Transverse colon (tissue), 4 donors: ENCODE measurements at places on chromosomes 5 and 9. TPM values are rescaled to one million over a fixed set of nuclear protein-coding genes. Genes with fewer than 3 reads are reported as not detected.

GRCh38 chr9:18768951-18769622 lies 263.9 kb downstream of the SAXO1 start:
- DNase-seq: no peak

GRCh38 chr5:87872986-87873385 lies 395.7 kb downstream of the TMEM161B start:
- no peak for DNase-seq

- DNase-seq: no peak
These were observed 1.6 kb upstream of the PRRC1 start for GRCh38 chr5:127515693-127516440.

- DNase-seq: peak; percentile 71
These were observed 1.5 kb downstream of the ASS1 start for GRCh38 chr9:130446101-130446861.

GRCh38 chr9:86072394-86072877 lies 26.9 kb downstream of the GOLM1 start:
- DNase-seq: no peak

DNA sequence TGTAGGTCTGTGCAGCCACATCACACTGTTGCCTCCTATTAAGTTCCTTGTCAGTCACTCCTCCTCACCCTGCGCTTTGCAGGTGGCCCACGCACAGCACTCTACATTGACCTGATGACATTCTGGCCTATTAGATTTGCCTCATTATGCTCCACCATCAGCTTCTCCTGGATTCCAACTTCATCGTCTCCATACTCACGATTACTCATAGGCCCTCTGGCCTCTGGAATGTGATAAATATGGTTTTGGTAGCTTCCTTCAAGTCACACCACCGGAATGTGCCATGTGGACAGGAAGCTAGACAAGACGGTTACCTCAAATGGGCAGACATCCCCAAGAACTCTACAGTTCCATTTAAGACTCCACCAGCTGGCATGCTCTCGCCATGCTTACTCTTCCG lies 158.0 kb upstream of the LHFPL2 start:
- DNase-seq: no peak

DNA sequence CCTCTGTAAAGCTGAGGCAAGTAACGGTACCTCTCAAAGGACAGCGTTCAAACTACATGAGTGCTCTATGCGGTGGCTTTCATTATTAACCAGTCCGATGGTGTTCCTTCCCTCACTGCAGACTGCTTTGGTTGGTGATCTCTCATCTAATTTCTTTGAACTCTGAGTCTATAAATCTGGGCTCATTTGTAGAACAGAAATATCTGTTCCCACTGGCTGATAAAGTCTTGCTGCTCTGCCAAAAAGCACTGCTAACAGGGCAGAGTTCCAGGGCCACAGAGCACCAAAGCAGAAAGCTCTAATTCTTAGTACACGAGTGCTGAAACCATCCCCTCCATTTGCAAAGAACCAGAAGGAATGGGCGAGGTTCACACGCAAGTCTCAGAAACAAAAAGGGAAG lies 81.9 kb downstream of the MED27 start:
- no peak for DNase-seq

GRCh38 chr5:60259730-60260129 lies 366.2 kb upstream of the PDE4D start:
- no peak for DNase-seq

- DNase-seq: no peak
These were observed 275.9 kb upstream of the CCNG1 start for GRCh38 chr5:163161512-163161911.

GRCh38 chr5:58135571-58136335 lies 324.1 kb downstream of the PLK2 start:
- no peak for DNase-seq

DNA sequence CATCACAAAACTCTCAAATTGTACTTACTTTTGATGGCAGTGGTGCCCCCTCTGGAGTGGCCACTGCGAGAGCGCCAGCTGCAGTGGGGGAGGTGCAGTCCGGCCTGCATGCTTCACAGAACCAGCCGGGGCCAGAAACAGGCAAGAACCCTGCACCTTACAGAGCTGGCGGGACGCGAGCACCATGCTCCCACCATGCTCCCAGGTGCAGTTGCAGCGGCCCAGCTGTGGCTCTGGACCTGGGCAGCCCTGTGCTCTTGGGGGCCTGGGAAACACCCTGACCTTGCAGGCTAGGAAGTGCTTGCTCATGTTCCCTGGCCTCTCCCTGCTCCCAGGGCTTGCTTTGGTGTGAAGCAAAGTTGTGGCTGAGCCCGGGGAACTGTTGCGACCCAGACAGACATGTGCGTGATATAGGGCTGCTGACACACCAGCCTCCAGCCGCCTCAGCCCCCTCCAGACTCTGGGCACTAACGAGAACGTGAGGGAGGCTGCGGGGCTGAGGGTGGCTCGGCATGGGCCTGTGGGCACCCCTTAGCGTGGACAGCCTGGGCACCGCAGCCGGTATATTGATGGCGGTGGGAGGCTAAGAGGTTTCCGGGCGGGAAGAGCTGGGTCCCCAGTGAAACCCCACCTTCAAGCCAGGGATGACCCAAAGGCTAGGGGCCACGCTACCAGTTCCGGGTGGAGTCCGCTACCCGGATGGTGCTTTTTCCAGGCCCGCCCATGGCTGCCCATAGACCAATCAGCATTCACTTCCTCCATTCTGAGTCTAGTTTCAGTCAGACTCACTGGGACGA lies 1809.9 kb upstream of the ACO1 start:
- no peak for DNase-seq

GRCh38 chr9:107841076-107841475 lies 351.5 kb upstream of the KLF4 start:
- no peak for DNase-seq

DNA sequence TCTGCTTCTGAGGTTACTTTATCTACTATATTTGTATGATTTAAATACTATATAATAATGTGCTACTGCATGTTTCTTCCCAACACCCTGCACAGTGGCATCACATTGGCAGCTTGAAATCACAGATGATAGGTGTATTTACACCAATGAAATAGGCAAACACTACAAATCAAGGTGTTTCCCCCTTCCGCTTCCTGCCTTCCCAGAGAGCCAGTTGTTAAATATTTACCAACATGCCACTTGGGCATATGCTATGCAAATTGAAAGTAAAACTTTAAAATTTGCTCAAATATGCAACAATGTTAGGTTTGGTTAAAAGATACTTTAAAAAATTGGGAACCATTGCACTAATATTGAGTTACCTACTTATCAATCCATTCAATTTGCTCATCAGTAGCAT lies 58.2 kb upstream of the SMARCA2 start:
- no peak for DNase-seq

GRCh38 chr9:79812099-79812498 lies 240.3 kb downstream of the TLE4 start:
- DNase-seq: no peak

DNA sequence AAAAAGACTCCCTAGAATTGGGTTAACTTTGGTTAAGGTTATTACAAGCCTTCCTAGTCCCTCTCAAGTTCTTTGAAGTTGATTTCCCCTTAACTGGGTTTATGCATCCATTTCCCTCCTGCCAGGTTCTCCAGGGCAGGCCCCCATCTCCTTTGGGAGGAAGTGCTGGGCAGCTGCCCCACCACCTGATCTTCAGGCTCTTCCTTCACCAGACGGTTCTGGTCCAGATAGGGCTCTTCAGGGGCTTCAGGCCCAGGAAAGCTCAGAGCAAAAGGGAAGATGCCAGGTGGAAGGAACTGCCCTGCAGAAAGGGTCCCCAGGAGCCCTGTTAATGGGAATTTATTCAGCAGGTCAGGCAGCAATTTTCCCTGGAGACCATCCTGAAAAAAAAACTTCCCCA lies 2.1 kb downstream of the SMIM32 start:
- DNase-seq: no peak

GRCh38 chr9:133102190-133103021 lies 18.6 kb downstream of the RALGDS start:
- no peak for DNase-seq

DNA sequence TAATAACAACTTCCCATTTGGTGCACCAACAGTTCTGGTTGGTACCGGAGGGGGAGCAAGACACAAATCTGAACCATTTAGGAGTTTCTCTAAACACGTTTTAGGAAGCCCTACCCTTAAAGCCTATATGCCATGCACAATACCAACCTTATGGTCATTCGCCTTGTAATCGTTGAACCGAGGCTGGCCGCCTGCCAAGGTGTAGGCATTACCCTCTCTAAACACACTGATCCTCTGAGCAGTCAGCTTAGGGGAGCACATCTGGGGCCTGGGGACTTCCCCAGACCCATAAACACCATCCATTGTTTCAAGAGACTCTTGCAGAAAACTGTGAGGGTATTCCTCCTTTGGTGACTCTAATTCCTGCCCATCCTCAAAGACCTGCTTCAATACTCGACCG lies 328 bp downstream of the GRXCR2 start:
- DNase-seq: peak; percentile 68

DNA sequence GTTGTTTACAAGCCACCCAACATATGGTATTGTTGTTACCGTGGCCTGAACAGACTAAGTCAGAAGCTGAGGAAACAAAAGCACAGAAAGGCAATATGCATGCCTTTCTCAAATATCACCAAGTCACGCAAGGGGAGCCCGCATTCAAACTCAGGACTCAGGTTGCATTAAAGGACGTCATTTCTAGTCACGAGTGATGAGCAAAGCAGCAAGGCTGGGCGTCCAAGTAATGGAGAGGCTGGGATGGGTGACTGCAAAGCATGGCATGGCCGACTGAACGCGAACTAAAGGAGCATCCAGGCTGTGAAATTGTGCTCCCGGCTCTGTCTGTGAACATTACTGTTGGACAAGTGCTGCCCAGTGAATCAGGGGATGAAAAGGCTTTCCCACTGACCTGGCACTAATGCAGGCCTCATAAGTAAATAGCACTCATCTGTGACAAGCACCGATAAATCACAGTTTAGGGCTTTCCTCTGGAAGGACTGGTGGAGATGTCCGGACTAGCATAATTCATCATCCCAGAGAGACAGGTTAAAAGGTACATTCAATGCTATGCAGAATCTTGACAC lies 202.8 kb downstream of the SPOCK1 start:
- no peak for DNase-seq

GRCh38 chr5:169657127-169657526 lies 20.1 kb downstream of the DOCK2 start:
- no peak for DNase-seq

- DNase-seq: peak; percentile 23
These were observed 19.1 kb downstream of the TGFBI start for GRCh38 chr5:136047858-136048257.

DNA sequence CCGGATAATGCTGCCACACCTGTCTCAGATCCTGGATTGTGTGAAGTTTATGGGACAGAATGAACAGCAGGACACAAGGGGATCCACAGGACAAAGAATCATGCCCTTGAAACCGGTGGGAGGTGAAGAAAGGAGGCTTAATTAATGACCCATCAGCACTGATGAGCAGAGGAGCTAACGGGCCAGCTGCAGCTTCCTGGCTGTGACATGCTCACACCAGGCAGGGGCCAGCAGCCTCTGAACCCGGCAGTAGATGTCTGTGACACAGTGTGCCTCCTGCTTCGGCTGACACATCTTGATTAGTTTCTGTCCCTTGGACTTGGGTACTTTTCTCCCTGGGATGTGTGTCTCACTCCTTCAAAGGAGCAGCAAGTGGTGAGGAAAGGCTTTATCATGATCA lies 328.8 kb upstream of the BRINP1 start:
- DNase-seq: no peak

DNA sequence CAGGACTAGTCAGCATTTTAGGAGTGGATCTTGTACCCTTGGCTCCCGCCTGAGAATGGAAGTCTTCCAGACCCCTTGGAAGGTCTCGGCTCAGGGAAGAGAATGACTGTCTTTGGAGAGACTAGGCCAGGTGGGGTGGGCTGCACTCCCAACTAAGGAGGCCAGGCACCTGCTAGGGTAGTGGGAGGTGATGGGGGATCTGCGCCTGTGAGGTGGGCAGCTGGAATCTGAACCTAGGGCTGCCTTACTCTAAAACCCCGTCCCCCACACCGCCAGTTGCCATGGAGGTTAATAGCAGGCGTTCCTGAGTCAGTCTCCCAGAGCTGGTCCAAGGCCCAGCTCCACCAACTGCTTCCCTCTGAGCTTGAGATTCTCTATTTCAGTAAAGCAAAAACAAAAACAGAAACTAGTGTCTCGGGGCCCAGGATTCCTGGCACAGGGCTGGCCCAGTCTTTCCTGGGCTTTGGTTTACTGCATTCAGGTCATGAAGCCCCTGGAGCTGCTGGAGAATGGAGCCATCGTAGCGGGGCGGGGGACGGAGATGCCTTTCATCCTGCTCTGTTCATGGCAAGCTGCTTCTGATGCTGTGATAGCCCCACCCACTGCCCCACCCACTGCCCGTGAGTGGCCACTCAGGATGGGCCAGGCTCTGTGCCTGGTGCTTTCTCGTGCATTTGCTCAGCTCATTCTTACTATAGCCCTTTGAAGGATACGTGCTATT lies 57.5 kb downstream of the DAB2IP start:
- DNase-seq: no peak

Gene C8G
- 4.3 TPM for total RNA-seq

Gene GABRA6
- not detected for total RNA-seq

Gene AJM1
- 9.8 TPM for total RNA-seq

Gene ABCA1
- 56.5 TPM for total RNA-seq
